ENCODE measurements at places on chromosomes 1 and 21.

- DNase-seq = no peak
These were observed 33.2 kb upstream of the ENO1 start for GRCh38 chr1:8911416-8912309.

DNA sequence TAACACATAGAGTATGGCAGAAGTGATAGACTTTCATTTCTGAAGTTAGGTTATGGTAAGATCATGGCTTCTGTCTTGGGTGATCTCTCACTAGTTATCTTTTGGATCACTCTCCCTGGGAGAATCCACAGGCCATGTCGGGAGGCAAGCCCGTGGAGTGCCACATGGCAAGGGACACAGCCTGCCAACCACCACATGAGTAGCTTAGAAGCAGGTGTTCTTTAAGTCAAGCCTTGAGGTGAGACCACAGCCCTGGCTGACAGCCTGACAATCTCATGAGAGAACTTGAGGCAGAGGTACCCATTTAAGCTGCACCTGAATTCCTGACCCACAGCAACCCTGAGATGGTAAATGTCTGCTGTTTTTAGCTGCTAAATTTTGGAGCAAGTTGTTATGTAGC, 130.4 kb downstream of the KCNN3 start:
- no peak for DNase-seq

GRCh38 chr1:11134898-11135266, 35.2 kb upstream of the EXOSC10 start:
- DNase-seq = no peak

DNA sequence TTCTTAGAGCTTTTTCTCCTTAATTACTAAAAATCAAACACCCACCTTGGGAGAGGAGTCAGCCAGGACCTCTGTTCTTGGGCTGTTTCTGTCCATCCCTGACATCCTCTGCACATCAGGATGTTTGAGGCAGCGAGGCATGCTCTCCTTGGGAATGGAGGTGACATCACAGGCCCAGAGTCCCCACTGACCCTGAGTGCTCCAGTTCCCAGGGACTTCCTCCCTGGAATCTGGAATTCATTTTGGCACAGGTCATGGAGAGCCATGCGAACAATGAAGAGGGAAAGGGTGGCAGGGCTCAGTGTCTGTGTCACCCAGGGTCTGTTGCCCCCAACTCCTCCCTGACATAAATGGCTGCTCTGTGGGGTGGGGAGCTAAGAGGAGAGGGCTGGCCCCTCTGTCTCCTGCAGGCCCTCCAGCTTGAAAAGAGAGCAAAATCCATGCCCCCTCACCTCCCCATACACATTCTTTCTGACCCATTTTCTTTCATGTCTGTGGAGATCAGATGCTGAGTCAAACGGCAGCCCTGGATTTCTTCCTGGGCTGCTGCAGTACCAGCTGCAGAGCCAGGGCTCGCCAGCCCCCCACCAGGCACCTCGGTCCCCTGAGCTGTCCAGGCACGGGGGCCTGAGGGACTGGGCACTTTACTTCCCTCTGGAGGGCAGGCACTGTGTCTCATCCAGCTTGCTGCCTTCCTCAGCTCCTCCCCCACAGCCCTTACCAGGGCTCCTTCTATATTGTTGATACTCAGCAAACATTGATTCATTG, 102.0 kb downstream of the NMNAT2 start:
- no peak for DNase-seq

DNA sequence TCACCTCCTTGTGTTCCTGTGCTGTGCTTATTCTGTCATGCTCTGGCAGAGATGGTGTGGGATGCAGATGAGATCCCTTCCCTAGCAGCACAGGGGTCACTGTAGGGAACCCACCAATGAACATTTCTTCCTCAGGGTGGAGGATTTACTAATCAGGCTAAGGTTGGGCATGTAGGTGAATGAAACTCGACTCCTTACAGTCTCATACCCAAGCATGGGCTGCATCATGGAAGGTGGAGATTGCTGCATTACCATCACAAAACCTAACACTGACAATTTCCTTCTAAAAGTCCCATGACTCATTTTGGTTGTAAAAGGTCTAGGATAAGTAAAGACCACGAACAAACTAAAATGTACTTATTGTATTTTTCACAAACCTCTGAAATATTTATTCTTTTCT, 399.9 kb downstream of the DSCAM start:
- DNase-seq = no peak

Measured in neuronal stem cell (in vitro differentiated cells).